T-helper 17 cell (primary cell): ENCODE measurements at places on chromosomes 1 and 21. TPM values are rescaled to one million over a fixed set of nuclear protein-coding genes. Genes with fewer than 3 reads are reported as not detected.
A peak's percentile ranks its signal among the peaks of the same experiment; 100 is the strongest.

Gene CACYBP
- 89.8 TPM for total RNA-seq

Gene MATN1
- total RNA-seq = 3.7 TPM

Gene ITGB2
- total RNA-seq = 359 TPM

Gene MANEAL
- 0.92 TPM for total RNA-seq

Gene DDAH1
- total RNA-seq = not detected

Gene PLEKHM2
- 54.8 TPM for total RNA-seq

- no peak overlapping the region for H3K27ac ChIP-seq
- H3K36me3 ChIP-seq = no peaks in the 10 kb centered on the region
- DNase-seq = no peak
- no peak overlapping the region for H3K4me3 ChIP-seq
- H3K27me3 ChIP-seq = peaks cover 5% of the 10 kb centered on the region
- H3K4me1 ChIP-seq = peaks cover 2% of the 10 kb centered on the region
These were observed 77.6 kb upstream of the CHRM3 start for GRCh38 chr1:239308701-239309333.

DNA sequence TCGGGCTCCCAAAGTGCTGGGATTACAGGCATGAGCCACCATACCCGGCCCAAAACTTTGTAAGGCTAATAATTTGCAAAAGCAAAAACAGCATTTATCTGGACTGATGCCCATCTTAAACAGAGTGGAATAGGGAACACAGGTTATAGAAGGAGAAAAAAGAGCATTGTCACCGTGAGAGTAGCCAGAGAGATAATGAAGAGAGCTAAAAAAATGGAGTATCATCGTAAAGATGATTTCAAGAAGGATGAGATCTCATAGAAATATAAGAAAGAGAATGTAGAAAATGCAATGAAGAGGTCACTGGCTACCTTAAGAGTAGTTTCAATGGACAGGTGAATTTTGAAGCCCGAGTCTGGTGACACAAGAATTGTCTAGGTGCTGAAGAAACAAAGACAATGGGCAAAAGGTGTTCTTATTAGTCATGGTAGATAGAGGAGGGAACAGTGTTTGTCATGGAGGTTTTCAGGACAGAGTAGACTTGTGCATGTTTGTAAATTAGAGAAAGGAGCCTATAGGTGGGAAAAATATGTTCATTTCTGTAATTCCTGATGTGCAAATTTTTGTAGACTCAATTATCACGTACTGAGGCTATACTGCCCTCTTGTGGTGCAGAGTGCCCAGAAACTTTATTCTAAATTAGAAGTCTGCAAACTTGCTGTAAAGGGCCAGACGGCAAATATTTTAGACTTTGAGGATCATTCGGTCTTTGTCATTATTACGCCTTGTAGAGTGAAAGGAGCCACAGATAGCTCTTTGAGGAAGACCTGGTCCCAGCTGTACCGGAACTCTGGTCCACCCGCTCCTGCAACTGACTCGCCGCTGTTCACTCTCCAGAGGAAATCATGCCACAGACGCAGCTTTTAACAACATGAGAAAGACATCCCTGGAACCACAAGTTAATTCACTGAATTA lies 8.1 kb upstream of the TMEM183A start:
- H3K27me3 ChIP-seq = peaks cover 44% of the 10 kb centered on the region
- H3K27ac ChIP-seq = peak overlapping the region; percentile 43
- peaks cover 11% of the 10 kb centered on the region for H3K4me1 ChIP-seq
- H3K36me3 ChIP-seq = no peaks in the 10 kb centered on the region
- peak overlapping the region; percentile 36 for H3K4me3 ChIP-seq

GRCh38 chr1:101980974-101981373 lies 15.8 kb downstream of the OLFM3 start:
- no peak overlapping the region for H3K27ac ChIP-seq
- DNase-seq = no peak
- no peak overlapping the region for H3K4me3 ChIP-seq
- no peaks in the 10 kb centered on the region for H3K36me3 ChIP-seq
- peaks cover 4% of the 10 kb centered on the region for H3K4me1 ChIP-seq
- H3K27me3 ChIP-seq = no peaks in the 10 kb centered on the region

GRCh38 chr1:59999006-59999405 lies 72.4 kb upstream of the CYP2J2 start:
- no peaks in the 10 kb centered on the region for H3K4me1 ChIP-seq
- no peaks in the 10 kb centered on the region for H3K36me3 ChIP-seq
- DNase-seq = no peak

GRCh38 chr1:173527151-173527826 lies 50.2 kb downstream of the PRDX6 start:
- no peaks in the 10 kb centered on the region for H3K27me3 ChIP-seq
- DNase-seq = no peak
- peaks cover 3% of the 10 kb centered on the region for H3K36me3 ChIP-seq
- peaks cover 18% of the 10 kb centered on the region for H3K4me1 ChIP-seq

- H3K4me1 ChIP-seq = no peaks in the 10 kb centered on the region
- peaks cover 2% of the 10 kb centered on the region for H3K36me3 ChIP-seq
- H3K27ac ChIP-seq = no peak overlapping the region
- H3K27me3 ChIP-seq = peaks cover 18% of the 10 kb centered on the region
- H3K4me3 ChIP-seq = no peak overlapping the region
These were observed 15.5 kb upstream of the PRDM16 start for GRCh38 chr1:3053366-3053980.

DNA sequence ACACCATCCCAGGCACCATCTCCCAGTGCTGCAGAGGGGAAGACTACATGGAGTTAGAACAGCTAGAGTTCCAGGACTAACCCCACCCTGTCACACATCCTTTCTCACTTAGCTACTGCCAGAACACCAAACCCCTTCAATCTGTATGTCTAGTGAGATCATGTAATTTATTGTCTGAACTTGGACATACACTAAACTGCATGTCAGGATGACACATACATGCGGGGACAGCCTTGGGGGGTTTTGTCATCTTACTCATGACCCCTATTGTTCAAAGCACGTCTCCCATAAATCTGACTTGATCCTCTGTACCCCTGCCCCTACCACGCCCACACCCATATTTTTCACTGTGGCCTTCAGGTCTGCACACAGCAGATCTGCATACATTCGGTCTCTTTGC lies 71.3 kb downstream of the GABPA start:
- no peak overlapping the region for H3K27ac ChIP-seq
- H3K4me1 ChIP-seq = peaks cover 7% of the 10 kb centered on the region
- H3K27me3 ChIP-seq = peaks cover 31% of the 10 kb centered on the region
- no peak for DNase-seq
- H3K4me3 ChIP-seq = no peak overlapping the region

GRCh38 chr1:219784660-219785381 lies 143.5 kb downstream of the SLC30A10 start:
- H3K36me3 ChIP-seq = no peaks in the 10 kb centered on the region
- DNase-seq = no peak
- no peaks in the 10 kb centered on the region for H3K27me3 ChIP-seq
- no peaks in the 10 kb centered on the region for H3K4me1 ChIP-seq

- H3K4me3 ChIP-seq = no peak overlapping the region
- H3K4me1 ChIP-seq = no peaks in the 10 kb centered on the region
- H3K36me3 ChIP-seq = no peaks in the 10 kb centered on the region
These were observed 213.3 kb downstream of the ROR1 start for GRCh38 chr1:63987014-63987627.

- H3K36me3 ChIP-seq = peaks cover 8% of the 10 kb centered on the region
- peak overlapping the region; percentile 76 for H3K4me3 ChIP-seq
- H3K27ac ChIP-seq = peak overlapping the region; percentile 89
These were observed 138.5 kb downstream of the CLIC6 start for GRCh38 chr21:34807146-34807880.

GRCh38 chr1:205565799-205566198 lies 61.3 kb downstream of the CDK18 start:
- H3K4me1 ChIP-seq = peaks cover 9% of the 10 kb centered on the region
- DNase-seq = no peak
- no peaks in the 10 kb centered on the region for H3K36me3 ChIP-seq
- no peak overlapping the region for H3K4me3 ChIP-seq
- no peak overlapping the region for H3K27ac ChIP-seq

DNA sequence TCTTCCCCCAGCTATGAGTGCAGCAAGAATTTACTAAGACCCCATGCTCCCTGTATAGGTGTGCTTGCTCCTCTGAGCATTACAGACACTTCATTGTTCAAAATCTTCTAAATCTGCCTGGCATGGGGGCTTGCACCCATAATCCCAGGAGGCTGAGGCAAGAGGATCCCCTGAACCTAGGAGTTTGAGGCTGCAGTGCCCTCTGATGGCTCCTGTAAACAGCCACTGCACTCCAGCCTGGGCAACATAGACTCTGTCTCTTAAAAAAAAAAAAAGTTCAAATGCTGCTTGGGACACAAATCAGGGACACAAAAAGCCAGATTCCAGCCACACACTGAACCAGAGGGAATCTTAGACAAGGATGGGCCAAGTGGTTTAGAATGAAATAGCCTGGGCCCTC lies 3.4 kb upstream of the ACOT7 start:
- peaks cover 18% of the 10 kb centered on the region for H3K4me1 ChIP-seq
- H3K4me3 ChIP-seq = no peak overlapping the region
- no peak overlapping the region for H3K27ac ChIP-seq
- DNase-seq = no peak
- peaks cover 5% of the 10 kb centered on the region for H3K27me3 ChIP-seq
- no peaks in the 10 kb centered on the region for H3K36me3 ChIP-seq

DNA sequence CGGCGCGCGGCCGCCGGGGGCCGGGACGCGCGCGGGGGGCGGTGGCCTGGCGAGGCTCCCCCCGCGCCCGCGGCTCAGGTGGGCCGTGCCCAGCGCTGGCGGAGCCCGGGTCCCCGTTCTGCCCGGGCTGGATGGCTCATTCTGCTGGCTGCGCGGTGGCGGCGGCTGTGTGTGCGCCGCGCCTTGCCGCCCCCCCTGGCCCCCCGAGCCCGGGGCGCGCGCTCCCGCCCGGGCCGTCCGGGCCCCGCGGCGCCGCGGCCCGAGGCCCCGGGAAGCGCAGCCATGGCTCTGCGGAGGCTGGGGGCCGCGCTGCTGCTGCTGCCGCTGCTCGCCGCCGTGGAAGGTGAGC lies at the start of gene EPHB2:
Gene EPHB2 (plus strand): TSS at position 139 of the 349 bp plus-strand sequence. CDS start 144 bp downstream, at position 283.
- DNase-seq = no peak
- H3K27me3 ChIP-seq = peaks cover 69% of the 10 kb centered on the region
- H3K4me3 ChIP-seq = peak within 1 kb of the TSS; percentile 89
- peaks cover 12% of the 10 kb centered on the region for H3K4me1 ChIP-seq

GRCh38 chr1:34360574-34360973 lies 183.9 kb downstream of the C1orf94 start:
- no peak for DNase-seq
- H3K4me1 ChIP-seq = no peaks in the 10 kb centered on the region
- H3K36me3 ChIP-seq = peaks cover 2% of the 10 kb centered on the region
- no peak overlapping the region for H3K4me3 ChIP-seq

DNA sequence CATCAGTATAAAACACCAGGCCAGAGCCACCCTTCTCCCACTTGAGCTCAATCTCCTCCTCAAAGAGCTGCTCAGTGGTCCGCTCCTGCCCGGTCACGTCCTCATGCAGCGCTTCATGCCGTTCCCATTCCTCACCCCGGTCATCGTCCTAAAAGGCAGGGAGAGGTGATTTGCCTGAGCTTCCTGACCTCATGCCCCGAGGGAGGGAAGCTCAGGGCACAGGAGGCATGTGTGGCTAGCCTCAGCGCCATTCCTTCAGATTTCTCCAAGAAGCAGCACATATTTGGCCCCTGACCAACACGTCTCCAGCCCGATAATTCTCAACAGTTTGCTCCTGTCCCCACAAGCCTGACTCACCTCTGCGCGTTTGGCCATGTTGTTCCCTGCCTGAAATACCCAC lies 4.2 kb upstream of the GPN2 start:
- peaks cover 18% of the 10 kb centered on the region for H3K4me1 ChIP-seq
- no peak overlapping the region for H3K4me3 ChIP-seq
- H3K36me3 ChIP-seq = peaks cover 9% of the 10 kb centered on the region
- H3K27ac ChIP-seq = no peak overlapping the region

DNA sequence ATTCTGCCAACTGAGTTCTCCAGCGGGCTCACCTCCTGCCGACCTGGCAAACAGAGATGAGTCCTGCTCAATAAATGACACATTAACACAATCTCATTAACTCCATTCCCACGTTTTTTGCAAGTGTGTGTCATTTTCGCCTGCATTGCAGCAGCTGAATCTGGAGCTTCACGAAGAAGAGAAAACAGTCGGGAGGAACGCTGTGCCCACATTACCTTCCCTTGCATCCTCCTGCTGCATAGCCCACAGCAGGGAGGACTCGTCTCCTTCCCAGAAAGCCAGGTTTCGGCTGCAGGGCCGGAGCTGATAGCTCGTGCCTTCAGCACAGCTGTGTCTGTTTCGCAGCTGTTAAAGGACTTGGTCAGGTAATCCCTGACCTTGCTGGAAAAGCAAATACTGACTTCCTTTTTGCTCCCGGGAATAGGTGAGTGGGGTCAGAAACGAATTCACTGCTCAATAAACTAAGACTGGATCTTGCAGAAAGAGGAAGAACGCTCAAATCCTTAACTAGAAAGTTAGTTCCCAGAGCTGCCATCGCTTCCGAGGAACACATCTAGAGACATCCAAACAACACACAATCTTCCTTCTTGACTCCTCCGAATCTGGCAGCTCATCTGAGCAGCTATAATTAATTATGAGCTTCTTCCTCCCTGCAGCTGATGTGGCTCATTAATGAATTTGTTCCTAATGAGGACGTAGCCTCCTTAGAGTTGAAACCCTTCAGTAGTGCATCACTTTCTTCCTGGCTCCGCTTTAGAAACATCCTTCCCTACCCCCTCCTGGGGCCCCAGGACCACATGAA lies 33.0 kb downstream of the KANK4 start:
- peaks cover 3% of the 10 kb centered on the region for H3K4me1 ChIP-seq
- H3K4me3 ChIP-seq = no peak overlapping the region
- no peaks in the 10 kb centered on the region for H3K36me3 ChIP-seq
- H3K27ac ChIP-seq = no peak overlapping the region

DNA sequence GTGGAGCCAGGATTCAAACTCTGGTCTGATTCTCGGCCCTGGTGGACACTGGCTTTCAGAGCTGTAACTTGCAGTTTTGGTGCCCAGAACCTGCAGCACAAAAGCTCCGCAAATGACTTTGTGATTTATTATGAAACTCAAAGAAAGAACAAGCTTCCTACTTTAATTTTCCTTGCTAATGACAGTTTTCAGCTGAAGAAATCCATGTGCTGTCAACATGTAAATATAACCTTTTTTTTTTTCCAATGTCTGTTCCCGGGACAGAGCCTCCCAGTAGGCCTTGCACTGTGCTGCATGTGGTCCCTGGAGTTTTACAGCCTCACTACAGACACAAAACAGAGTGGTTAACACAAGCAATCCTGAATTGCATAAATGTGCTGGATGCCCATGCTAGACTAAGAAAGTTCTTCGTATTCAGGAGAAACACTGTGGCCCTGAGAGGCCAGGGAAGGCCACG lies 62.3 kb upstream of the ANGPTL1 start:
- no peak overlapping the region for H3K27ac ChIP-seq
- H3K27me3 ChIP-seq = peaks cover 7% of the 10 kb centered on the region
- DNase-seq = no peak
